Fibroblast of skin of left biceps (primary cell): ENCODE measurements at places on chromosomes 6 and 20.

- DNase-seq = no peak
Observed at GRCh38 chr20:17796091-17796563, 96.4 kb downstream of the BANF2 start.

GRCh38 chr20:50516935-50517816, 7.0 kb downstream of the PTPN1 start:
- DNase-seq = no peak

- DNase-seq = peak; percentile 57
Observed at GRCh38 chr6:1916334-1917070, 306.8 kb downstream of the FOXC1 start.

DNA sequence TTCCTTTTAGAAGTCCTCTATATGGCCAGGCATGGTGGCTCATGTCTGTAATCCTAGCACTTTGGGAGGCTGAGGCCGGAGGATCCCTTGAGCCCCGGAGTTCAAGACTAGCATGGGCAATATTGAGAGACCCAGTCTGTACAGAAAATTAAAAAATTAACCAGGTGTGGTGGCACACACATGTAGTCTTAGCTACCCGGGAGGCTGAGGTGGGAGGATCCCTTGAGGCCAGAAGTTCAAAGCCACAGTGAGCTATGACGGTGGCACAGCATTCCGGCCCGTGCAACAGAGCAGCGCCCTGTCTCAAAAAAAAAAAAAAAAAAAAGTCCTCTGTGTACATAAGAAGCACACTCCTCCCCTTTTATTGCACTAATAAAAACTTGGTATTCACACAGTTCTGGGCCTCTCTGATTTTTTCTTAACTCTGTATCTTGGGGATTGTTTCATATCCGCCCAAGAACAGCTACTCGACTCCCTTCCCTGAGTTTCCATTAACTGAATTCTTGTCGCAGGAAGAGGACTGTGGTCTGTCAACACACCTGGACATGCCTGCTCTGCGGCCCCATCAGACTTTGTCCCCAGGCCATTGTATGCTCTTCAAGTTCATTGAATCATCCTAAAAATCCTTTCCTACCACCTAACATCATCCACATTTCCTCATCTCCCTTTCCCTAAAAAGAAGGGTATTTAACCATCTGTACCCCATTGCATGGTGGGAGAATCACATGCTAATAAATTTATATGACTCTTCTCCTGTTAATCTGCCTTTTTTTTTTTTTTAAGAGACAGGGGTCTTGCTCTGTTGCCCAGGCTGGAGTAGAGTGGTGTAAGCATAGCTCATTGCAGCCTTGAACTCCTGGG, 25.9 kb upstream of the PPP1R3G start:
- no peak for DNase-seq

DNA sequence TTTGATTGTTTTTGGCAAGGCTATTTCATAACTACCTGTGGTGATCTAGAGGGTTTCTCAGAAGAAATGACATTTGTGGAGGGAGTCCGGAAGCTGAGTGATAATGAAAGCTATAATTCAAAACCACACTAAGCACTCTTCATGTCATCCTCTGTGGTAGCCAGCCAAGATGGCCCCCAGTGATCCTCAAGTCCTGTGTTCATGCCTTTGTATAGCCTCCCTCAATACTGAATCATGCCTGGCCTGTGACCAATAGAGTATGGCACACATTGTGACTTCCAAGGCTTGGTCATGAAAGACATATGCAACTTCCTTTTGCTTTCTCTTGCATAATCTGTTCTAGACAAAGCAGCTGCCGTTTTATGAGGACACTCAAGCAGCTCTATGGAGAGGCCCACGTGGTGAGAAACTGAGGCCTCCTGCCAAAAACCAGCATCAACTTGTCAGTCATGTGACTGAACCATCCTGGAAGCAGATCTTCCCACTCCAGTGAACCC, 12.8 kb upstream of the DNAAF9 start:
- peak; percentile 17 for DNase-seq

DNA sequence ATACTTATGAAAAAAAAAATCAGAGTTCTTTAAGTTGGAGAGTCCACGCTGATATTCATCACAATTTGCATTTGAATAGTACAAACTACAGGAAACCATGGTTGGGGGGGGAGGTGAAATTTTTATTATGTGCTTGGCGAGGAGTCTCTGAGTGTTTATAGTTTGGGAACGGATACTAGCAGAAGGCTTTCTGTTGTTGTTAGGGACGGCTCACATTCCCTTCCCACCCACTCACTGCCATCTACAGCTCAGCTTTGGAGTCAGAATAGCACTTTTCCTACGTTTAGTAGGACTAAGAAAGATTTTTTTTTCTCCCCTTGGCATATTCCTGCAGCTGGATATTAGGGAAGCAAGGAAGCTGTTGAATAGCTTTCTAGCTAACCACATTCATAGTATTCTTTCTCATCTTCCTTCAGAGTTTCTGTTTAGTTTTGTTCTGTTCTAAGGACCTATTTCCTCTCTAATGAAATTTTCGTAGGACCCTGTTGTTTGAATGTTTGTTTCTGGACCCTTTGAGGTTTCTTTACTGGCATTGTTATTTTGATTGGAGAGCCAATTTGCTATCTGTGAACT, 235.1 kb upstream of the ZNF217 start:
- DNase-seq = peak; percentile 81

- no peak for DNase-seq
Observed at GRCh38 chr6:168226061-168226752, 93.4 kb downstream of the DACT2 start.

DNA sequence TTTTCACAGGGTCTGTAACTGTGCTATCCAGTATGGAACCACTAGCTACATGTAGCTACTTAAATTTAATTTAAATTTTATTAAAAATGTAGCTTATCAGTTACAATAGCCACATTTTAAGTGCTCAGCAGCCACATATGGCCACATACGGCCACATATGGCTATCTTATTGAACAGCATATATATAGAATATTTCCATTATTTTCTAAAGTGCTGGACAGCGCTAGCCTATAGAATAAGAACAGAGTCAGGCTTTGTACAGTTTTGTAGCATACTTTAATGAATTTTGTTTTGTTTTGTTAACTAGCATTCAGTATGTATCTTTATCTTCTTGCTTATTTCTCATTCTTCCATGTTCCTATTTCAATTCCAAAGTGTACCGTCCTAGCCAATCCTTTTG, 118.4 kb downstream of the JAG1 start:
- no peak for DNase-seq
